ENCODE measurements at places on chromosomes 3 and 15.

- DNase-seq: no peak
Measured at GRCh38 chr3:11037976-11038375, 45.4 kb downstream of the SLC6A1 start.

DNA sequence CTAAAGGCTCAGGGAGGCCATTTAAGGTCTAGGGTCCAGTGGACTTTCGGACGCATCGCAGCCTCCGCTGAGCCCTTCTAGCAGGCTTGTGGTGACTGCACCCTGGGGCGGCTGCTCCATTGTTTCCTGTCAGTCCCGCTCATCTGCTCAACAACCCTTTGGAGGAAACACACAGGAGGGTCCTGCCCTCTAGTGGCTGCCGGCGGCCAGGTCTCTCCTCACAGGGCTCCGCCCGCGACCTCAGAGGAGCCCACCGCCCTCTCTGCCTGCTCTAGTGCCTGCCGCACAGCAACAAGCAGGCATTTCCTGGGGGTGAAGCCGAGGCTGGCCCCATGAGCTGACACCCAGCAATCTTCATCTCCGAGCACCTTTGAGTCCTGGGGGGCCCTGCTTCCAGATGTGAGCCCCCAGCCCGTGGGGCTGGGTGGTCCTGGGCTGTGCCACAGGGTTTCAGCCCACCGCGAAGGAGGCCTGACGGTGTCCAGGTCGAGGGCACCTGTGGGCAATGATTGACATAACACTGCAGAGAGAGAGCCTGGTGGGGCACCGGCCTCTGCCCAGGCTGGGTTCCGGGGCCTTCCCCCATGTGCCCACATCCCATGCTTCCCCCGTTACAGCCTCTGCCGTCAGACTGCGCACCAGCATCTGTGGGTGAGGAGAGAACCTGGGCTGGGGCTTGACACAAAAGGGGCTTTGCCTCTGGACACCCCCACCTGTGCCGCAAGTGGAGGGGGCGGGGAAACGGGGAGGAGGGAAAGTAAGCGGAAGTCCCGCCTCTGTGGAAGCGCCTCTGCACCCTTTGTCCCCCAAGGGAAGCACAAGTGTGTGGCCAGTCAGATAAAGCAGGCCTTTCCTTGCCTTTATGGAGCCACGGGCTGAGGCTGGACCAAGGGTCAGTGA is 27.0 kb upstream of the SFMBT1 start:
- peak; percentile 89 for DNase-seq

GRCh38 chr3:14553871-14554270 is 13.7 kb upstream of the GRIP2 start:
- DNase-seq: no peak

DNA sequence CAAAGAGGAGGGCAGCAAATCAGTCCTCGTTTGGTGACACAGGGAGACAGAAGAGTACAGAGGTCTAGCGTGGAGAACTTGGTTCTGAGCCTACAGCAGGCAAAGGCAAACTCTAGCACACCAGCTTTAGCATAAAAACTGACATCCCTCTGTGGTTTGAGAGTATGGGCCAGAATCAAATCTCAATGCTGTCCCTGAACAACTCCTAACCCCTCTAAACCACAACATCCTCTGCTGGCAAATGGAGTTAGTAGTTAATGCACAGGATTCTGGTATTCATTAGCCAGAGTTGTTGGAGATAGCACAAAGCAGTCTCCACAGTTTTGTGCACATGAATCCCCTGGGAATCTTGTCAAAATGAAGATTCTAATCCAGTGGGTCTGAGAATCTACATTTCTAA is 315.8 kb downstream of the NTRK3 start:
- DNase-seq: no peak

GRCh38 chr3:111691293-111691909 is 96.3 kb upstream of the ZBED2 start:
- peak; percentile 30 for DNase-seq

DNA sequence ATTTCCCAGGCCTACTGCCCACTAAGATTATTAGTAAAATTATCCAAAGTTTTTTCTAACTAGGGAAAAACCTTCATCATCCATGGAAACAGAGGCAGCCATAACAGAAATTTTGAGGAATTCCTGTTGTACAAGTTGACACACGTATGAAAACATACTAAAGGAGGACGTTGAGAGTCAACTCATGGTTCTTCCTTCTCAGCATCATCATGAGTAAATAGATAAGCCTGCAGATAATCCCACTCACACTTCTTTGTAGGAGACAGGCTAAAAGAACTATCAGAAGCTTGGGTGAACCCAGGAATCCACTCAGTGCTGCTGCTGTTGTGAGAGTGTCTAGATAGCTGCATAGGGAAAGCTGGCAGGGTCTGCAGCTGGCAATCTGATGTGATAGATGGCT is 694.8 kb upstream of the NR2F2 start:
- no peak for DNase-seq

DNA sequence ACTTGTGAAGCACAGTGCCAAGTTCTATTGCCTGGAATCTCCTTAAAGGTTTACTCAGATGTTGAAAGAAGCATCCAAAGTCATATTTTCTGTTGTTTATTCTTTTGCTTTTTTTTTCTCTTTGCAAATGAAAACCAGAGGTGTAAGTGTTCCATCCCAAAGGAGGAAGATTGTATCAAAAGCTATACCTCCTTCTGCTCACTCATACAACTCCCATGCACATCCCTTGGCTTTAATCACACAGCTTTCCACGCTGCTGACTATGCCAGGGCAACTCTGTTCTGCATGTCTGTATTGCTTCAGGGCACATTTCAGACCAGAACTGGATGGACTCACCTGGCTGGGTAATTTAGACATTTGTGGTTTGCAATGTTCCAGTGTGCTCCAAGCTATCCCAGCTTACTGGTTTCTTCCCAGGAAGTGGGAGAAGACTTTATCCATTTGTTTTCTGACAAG is 399.6 kb upstream of the TBL1XR1 start:
- no peak for DNase-seq

- no peak for DNase-seq
Measured at GRCh38 chr3:143152043-143152442, 32.5 kb downstream of the CHST2 start.

- DNase-seq: no peak
Measured at GRCh38 chr3:42795621-42796181, 8.6 kb downstream of the HIGD1A start.

DNA sequence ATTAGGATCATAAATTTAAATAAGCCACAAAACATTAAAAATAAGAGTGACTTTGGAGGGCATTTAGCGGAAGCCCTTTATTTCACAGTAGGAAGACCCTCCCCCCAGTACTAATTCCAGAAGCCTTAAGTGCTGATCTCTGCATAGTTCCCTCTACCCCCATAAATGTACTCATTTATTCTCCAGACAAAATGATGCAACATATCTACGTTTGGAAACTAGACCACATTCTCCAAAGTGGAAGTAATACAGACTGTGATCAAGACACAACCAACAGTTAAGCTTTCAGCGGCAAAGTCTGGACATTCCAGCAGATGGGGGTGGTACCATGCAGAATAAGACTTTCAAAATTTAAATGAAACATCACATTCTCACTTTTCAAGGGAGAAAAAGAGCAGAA is 44.8 kb upstream of the RPS17 start:
- DNase-seq: no peak

GRCh38 chr15:68403161-68403941 is 28.6 kb downstream of the ITGA11 start:
- DNase-seq: no peak

DNA sequence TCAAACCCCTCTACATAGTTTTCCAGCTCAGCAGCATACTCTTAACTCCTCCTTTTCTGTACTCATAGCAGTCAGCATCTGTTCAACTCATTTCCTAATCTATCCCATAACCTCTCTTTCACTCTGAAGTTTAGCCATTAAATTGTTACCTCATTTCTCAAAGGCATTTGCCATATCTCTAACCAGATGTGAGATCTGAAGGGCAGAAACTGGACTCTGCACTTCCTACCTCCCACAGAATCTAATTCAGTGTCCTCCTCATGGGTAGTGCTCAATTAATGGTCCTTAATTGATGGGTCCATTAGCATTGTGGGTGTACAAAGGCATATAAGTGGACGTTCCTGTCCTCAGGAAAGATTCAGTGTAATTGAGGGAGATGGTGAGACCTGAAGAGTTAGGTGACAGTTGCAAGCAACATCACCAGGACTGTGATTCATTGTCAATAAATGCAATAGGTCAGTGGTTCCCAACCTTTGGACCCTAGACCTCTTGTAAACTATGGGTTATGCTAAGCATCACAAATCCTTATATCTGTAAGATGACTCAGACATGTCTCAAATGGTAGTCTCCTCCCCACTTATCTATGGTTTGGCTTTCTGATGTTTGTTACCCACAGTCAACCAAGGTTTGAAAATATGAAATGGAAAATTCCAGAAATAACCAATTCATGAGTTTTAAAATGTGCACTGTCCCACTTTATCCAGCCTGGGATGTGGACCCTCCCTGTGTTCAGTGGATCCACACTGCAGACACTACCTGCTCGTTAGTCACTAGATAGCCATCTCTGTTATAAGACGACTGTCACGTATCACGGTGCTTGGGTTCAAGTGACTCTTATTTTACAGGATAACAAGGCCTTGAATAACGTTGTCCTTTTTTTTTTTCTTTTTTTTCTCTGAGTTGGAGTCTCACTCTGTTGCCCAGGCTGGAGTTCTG is 25.0 kb upstream of the UACA start:
- DNase-seq: no peak
